ENCODE measurements at places on chromosomes 6 and 20.

- no peak overlapping the region for H3K4me3 ChIP-seq
- H3K36me3 ChIP-seq, result no peaks in the 10 kb centered on the region
- no peak for DNase-seq
- H3K27me3 ChIP-seq, result no peaks in the 10 kb centered on the region
- no peaks in the 10 kb centered on the region for H3K4me1 ChIP-seq
Measured at GRCh38 chr6:24233813-24234442, 107.9 kb downstream of the NRSN1 start.

- H3K4me3 ChIP-seq, result no peak overlapping the region
- no peaks in the 10 kb centered on the region for H3K4me1 ChIP-seq
- DNase-seq, result no peak
- no peaks in the 10 kb centered on the region for H3K27me3 ChIP-seq
- H3K36me3 ChIP-seq, result no peaks in the 10 kb centered on the region
- H3K27ac ChIP-seq, result no peak overlapping the region
Measured at GRCh38 chr20:20160520-20160919, 108.2 kb downstream of the CFAP61 start.

DNA sequence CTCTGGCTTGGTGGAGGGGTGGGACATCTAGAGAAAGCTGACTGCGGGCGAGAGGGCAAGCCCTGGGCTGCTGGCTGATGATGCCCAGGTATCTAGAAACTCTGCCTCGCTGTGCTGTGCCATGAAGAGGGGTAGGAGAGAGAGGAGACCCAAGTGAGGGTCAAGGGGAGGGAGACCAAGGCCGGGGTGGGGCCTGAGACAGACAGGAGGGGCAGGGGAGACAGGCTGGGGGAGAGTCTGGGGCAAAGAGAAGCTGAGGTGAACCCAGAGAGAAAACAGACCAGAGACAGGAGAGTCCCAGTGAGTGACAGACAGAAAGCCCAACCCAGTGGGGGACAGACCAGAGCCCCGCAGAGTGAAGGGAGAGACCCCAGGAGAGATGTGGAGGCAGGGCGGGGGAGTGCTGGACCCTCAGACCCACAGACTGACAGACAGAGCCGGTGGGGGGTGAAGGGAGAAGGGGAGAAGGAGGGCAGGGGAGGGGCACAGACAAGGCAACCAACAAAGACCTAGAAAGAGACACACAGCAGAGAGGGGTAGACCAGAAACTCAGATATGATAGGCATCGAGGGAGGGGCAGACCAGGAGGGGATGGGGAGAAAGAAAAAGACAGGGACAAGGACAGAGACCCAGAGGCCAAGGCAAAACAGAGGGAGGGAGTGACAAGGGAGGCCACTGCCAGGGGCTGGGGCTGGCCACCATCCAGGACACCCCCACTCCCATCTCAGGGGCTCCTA lies 5.9 kb downstream of the TEAD3 start:
- peaks cover 44% of the 10 kb centered on the region for H3K4me1 ChIP-seq
- peaks cover 7% of the 10 kb centered on the region for H3K36me3 ChIP-seq
- H3K4me3 ChIP-seq, result no peak overlapping the region
- peaks cover 8% of the 10 kb centered on the region for H3K27me3 ChIP-seq
- peak overlapping the region; percentile 16 for H3K27ac ChIP-seq

- DNase-seq, result no peak
- H3K36me3 ChIP-seq, result no peaks in the 10 kb centered on the region
- no peak overlapping the region for H3K4me3 ChIP-seq
- no peaks in the 10 kb centered on the region for H3K4me1 ChIP-seq
- H3K27ac ChIP-seq, result no peak overlapping the region
- H3K27me3 ChIP-seq, result no peaks in the 10 kb centered on the region
Measured at GRCh38 chr6:53758496-53758895, 36.3 kb upstream of the LRRC1 start.

DNA sequence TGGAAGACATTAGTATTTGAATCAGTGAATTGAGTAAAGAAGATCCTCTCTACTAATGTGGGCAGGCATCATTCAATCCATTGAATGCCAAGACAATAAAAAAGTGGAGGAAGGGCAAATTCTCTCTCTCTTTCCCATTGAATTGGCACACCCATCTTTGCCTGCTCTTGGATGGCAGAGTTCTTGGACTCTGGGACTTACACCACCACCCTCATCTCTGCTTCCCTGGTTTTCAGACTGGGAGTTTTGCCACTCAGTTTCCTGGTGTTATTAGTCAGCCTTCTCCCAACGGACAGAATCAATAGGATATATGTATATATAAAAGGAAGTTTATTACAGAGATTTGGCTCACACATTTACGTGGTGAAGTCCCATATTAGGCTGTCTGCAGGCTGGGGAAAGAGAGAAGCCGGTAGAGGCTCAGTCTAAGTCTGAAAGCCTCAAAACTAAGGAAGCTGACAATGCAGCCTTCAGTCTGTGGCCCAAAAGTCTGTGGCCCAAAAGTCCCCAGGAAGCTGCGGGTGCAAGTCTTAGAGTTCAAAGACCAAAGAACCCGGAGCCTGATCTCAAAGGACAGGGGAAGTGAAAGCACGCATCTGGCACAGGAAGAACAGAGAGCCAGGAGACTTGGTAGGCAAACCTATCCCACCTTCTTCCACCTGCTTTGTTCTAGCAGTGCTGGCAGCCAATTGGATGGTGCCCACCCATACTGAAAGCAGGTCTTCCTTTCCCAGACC lies 64.4 kb downstream of the SMPDL3A start:
- H3K4me3 ChIP-seq, result no peak overlapping the region
- no peaks in the 10 kb centered on the region for H3K36me3 ChIP-seq

- H3K27ac ChIP-seq, result no peak overlapping the region
- H3K27me3 ChIP-seq, result peaks cover 9% of the 10 kb centered on the region
- H3K36me3 ChIP-seq, result no peaks in the 10 kb centered on the region
- no peak for DNase-seq
Measured at GRCh38 chr6:131954059-131954774, 3.0 kb upstream of the CCN2 start.
